CMK (cell line): ENCODE measurements at places on chromosomes 13 and 19.

DNA sequence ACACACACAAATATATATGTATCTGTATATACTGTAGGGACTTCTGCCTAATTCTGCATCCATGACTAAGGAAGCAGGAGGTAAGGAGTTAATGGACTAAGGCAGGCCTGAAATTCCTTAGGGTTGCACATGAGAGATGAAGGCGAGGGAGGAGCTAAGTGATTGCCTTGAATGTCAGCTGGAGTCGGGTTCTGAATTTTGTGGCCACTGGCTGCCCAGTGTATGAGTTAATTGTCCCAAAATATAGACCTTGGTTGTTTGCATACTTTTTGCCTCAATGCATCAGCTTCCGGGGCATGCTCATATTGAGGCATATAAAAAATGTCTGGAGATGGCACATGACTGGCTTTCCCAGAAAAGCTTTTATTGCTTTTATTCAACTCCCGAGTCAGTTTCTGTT lies 245.5 kb downstream of the TDRD3 start:
- DNase-seq, result no peak

DNA sequence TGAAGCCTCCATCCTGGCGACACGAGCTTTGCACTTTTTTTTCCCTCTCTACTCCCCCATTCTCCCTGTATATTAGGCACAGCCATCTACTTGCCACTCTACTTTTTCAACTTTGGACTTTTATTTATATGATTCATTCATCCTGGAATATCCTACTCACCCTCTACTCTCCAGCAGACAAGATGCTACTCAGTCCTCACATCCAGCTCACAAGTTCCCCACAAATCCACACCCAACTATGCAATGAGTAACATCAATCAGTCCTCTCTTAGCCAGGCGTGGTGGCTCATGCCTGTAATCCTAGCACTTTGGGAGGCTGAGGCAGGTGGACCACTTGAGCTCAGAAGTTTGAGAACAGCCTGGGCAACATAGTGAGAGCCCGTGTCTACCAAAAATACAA lies 23.9 kb upstream of the URAD start:
- DNase-seq, result no peak

- no peak for DNase-seq
Measured at GRCh38 chr19:35265126-35265899, 3.4 kb upstream of the USF2 start.

DNA sequence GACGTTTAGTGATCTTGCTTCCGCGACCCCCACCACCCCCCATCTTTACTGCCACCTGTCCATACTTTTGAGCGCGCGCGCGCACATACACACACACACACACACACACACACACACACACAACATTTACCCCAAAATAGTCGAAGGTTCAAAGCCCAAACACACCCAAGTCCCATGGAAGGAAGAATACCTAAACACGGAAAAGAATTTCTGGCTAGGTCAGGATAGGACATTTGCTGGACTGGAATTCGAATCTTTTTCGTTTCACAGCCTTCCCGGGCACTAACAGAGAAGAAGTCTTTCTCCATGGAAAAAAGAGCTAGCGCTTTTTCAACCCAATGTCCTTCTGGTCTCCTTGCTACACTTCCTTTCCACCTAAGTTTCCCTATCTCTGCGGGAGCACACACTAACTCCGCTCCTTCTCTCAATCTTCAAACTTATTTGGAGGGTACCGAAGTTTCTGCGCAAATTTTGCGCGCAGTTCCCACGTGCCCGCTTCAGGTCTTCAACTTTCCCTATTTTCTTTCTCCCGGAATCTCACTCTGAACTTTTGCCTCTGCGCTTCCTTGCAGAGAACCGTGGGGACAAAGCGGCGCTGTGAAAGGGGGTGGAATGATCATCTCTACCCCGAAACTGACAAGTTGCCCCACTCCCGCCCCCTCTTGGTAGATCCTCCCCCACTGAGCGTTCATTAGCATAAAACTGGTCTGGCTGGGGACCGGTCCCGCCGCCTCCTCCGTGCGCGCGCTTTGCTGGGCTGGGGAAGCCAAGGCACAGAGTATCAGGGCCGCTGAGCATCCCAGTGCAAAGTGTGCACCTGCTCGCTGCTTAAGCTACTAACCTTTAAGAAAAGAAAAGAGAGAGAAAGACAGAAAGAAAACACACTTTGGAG lies 2.7 kb downstream of the DACH1 start:
- DNase-seq, result peak; percentile 87

DNA sequence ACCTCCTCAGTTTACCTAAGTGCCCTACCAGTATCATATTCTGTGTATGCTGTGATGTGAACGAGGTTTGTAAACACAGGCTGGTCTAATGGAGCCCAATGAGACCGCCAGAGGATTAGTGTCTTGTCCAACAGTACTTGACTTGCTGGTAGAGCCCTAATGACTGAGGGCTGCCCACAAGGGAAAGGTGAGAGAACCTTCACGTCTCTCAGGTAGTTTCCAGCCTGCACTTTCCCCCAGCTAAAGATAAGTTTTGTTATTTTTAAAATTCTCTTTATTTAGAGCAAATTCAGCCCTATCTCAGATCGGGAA lies 498 bp upstream of the RBM26 start:
- no peak for DNase-seq

- DNase-seq, result peak; percentile 88
Measured at GRCh38 chr19:33795370-33796163, 1.1 kb upstream of the KCTD15 start.

GRCh38 chr19:41918653-41919244 lies 9.5 kb downstream of the ERFL start:
- no peak for DNase-seq

DNA sequence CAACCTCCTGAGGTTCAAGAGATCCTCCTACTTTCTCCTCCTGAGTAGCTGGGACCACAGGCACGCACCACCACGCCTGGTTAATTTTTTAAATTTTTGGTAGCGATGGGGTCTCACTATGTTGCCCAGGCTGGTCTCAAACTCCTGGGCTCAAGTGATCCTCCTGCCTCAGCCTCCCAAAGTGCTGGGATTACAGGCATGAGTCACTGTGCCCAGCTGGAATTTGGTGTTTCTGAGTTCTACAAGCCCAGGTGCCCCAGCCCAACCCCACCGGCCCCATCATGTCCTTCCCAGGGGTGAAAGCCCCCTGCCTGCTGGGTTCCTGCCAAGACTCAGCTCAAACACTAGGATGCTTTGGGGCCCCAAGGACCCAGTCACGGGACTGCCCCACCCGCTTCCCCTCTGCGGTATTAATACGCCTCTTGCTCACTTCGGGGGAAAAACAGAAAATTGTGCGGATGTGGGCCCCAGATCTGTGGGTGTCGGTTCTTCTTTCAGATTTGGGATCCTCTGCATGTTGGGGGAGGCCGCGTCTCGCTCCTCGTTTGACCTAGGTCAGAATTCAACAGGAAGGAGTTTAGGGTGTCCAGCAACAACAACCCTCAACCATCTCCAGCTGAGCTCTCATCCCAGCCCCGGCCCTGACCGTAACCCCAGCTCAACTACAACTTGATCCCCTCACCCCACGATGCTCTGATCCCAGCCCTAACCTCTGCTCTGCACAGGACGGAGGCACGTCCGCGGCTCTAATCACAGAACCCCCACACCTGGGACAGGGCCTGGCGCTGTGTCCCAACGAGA lies 3.7 kb upstream of the FCER2 start:
- no peak for DNase-seq

DNA sequence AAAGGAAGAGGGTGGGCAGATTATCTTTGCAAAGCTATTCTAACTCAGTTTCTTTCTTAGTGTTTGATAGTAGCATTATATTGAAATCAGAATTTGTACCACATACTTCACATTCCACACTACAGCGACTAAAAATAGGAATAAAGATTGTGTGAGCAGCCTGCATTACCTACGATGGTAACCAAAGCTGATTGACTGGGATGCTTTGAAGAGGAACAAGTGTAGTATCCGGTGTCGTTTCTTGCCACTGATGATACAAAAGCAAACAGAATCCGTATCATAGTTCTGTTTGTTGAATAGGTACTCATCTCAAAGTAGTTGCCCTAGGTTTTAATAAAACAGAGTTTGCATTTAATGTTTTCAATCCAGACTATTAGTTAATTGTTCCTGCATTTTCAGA lies 51.2 kb downstream of the FLT3 start:
- DNase-seq, result no peak

DNA sequence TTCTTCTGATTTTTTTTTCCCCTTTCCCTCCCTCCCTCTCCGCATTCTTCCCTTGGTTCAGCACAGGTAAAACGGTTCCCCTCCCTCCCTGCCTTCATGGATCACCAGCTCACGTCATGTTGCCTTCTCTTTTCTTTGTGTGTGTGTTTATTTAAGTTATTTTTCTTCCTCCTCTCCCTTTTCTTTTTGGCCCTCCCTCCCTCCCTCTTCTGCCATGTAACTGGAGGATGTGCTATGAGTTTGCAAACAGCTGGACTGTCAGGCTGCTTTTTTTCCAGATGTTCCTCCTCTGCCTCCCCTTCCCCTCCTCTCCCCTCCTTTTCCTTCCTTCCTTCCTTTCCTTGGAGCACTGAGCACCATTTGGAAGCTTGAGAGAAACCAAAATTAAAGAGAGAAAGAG lies 2.0 kb downstream of the LENG9 start:
- no peak for DNase-seq

- no peak for DNase-seq
Measured at GRCh38 chr19:7318176-7318575, 24.0 kb upstream of the INSR start.

DNA sequence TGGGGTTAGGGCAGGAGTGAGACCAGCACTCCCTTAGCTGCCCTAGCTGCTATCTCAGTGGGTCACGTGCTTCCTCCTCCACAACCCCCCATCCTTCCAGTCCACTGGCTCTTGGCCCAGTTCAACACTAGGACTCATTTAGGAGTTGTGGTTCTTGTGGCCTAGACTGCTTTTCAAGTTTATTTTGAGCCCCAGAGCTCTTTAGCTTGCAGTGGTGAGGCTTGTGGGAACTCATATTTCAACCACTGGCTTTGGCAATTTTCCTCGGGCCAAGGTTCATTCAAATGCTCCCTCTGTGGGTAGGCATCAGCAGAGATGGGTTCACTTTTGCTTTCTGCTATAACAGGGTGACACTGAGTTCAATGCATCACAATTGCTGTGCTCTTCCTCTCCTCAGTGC lies 436.2 kb upstream of the SLITRK5 start:
- peak; percentile 87 for DNase-seq

- no peak for DNase-seq
Measured at GRCh38 chr13:52348983-52349780, 56.8 kb downstream of the THSD1 start.

GRCh38 chr13:71606818-71607217 lies 260.2 kb downstream of the DACH1 start:
- no peak for DNase-seq

DNA sequence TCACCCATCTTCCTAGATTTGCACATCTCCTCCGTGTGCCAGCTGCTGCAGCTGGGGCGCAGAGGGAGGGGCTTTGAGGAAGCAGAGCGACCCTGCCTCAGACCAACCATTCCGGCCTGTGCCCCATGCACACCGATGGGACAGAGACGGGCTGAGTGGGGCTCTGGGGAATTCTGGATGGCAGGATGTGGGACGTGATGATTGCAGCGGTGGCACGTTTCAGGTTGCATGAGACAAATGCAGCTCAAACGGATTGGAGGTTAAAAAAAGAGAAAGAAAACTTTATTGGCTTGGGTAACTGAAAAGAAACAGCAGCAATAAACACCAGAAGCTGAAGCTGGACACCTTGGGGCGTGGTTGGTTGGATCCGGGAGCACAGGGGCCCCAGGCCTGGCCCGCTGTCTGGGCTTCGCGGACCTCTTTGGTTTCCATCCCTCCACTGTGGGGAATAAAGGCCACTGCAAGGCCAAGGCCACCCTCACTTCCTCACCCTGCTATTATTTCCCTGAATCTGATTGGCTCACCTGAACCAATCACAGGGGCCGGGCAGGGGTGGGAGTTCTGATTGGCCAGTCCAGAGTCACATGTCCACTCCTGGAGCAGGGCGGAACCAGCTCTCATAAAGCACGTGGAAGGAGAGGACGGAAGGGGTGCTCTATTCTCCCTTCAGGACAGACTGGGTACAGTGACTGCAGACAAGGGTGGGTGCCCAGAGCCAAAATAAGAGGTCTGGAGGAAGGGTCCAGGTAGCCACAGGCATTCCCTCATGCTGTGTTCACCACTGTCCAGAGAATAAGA lies 6.1 kb upstream of the ZNF787 start:
- no peak for DNase-seq

- DNase-seq, result no peak
Measured at GRCh38 chr13:81714513-81714912, 1373.6 kb upstream of the SPRY2 start.

GRCh38 chr19:47615714-47616113 lies 6.8 kb downstream of the BICRA start:
- DNase-seq, result no peak

DNA sequence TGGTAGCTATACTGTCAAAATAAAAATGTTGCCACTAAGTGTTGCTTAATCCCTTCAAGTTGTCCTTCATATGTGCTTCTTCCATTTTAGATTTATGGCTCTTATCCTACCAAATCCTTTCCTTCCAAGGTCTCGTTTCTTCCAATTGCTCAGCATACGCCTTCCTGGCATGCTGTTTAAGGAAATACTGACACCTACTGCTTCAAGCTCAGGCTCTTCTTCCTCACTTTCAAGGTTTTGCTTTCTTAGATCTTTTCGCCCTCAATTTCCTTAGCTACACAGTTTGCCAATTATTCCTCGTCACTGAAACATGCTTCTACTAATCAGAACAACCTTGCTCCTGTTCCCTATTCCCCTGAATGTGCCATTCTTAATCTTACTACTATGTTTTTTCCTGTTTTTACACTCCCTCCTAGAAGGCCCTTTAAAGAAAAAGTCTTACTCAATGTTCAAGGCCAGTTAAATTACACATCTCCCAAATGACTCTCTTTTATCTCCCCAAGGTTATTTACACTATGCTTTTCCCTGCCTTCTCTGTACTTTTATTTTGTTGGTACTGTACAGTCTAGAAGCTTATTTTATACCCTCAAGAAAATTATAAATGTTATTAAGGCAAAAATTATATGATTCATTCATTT lies 343.1 kb downstream of the MZT1 start:
- DNase-seq, result no peak

GRCh38 chr19:52748336-52748950 lies 13.6 kb upstream of the ZNF611 start:
- no peak for DNase-seq

DNA sequence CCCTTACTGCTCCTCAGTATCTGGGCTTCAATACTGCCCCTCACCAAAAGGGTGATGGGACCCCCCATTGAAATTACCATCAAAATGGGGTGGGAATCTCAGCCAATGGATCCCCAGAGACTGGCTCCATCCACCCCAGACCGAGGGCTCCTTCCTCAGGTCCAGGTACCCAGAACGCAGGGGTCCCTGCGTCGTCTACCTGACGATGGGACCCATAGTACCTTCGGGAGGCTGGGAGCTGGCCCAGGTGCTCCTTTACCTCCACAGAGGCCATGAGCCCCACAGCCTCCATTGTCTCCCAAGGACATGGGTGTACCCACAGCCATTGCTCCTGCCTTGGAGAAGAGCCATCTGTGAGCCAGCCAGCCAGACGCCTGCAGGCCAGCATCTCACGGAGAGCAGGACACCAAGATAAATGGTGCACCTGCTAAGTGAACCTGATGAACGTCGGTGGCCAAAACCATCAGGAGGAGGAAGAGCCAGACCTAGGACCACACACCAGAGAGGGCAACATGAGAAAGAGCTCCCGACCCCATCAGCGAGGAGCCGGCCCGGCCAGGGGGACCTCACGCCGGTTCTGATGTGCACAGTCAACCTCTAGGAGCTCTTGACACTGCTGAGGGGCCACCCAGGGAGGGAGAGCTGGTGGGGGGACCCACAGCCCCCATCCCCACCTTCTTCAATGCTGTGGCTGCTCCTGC lies 156.8 kb upstream of the SOX1 start:
- no peak for DNase-seq
